Immature natural killer cell (primary cell): ENCODE measurements at places on chromosomes 6 and 20. TPM values are rescaled to one million over a fixed set of nuclear protein-coding genes. Genes with fewer than 3 reads are reported as not detected.

DNA sequence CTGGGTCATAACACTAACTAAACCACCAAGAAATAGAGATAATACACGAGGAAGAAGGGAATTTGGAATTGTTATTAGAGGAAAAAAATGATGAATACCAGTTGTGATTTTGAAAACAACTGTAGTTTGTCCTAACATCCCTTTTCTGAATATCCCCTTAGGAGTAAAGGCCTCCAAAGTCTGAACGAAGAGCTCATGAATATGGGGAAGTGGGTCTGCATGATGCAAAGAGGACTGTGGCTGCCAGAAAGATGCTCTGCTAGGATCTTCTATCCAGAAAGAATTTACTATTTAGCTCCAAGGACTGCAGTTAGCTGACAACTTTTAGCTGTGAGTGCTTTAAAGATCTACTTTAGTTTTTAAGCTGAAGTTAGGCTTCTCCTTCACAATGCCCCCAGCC lies 308.8 kb upstream of the HS3ST5 start:
- DNase-seq: no peak

The ADNP gene
- polyA plus RNA-seq: 8.4 TPM

DNA sequence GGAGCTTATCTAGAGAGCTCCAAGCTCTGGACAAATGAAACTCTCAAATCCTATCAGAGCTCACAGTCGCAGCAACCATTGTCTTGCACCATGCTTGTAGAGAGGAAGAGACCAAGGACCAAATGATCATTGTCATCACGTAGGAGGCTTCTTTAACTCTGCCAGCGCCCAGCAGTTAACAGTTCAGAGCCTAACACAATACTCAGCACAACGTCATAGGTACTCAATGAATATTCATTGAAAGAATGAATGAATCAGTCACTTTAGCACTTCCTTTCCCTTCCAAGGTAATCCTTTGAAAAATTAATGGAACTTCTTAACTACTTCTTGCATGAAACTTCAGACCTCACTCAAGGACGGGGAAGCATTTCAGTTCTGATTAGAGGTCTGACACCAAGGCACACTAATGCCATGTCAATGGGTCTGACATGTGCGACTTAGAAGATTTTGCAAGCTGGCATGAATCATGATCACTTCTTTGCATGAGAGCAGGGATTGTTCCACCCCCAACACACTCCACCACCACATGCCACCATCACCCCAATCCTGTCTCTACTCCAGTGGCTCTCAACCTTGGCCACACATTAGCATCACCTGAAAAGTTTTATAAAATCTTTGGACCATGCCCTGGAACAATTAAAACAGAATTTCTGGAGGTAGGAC lies 45.1 kb downstream of the KHDC1L start:
- DNase-seq: no peak

The COL9A3 gene
- not detected for polyA plus RNA-seq
